ENCODE measurements at places on chromosomes 5 and 9.

DNA sequence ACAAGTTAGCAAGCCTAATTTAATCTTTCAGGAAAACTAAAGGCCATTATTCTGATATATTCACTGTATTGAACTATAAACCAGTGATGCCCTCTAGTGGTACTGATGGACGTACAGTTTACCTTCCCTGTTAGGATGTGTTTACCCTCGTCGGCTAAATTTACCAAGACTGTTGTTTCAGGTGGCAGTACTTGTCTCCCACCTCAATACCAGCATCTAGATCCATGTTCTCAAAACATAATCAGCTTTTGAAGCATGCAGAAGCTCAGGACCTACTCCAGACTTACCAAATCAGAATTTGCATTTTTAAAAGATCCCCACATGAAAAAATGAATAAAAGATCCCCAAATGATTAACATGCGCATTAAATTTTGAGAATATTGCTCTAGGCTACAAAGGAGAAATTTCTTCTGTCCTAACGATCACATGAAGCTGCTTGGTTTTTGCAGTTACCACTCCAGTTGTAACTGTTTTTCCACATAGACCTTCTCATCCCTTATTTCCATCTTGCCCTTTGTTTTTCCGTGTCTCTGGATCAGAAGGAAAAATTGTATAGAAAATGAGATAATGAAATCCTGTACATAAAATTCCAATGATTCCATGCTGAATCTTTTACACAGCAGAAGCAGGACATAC is 3.2 kb upstream of the BAAT start:
- DNase-seq = peak; percentile 16

GRCh38 chr5:145666591-145666990 is 168.6 kb downstream of the PRELID2 start:
- no peak for DNase-seq

GRCh38 chr9:19281801-19282200 is 51.3 kb downstream of the DENND4C start:
- no peak for DNase-seq

- DNase-seq = no peak
Measured at GRCh38 chr9:70672161-70672649, 257.7 kb upstream of the KLF9 start.

- no peak for DNase-seq
Measured at GRCh38 chr9:128818839-128819715, 777 bp downstream of the ENDOG start.

DNA sequence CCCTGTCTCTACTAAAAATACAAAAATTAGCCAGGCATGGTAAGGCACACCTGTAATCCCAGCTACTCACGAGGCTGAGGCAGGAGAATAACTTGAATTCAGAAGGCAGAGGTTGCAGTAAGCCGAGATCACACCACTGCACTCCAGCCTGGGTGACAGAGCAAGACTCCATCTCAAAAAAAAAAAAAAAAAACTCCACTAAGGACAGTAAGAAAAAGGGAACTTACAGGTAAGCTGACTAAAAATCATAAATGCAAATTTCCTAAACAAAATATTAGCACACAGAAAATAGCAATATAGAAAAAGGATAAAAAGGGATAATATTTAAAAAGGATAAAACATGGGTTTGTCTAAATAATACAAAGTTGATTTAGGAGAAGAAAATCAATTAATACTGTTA is 27.9 kb upstream of the HNRNPA0 start:
- no peak for DNase-seq

- no peak for DNase-seq
Measured at GRCh38 chr5:51657340-51658240, 274.3 kb downstream of the ISL1 start.

DNA sequence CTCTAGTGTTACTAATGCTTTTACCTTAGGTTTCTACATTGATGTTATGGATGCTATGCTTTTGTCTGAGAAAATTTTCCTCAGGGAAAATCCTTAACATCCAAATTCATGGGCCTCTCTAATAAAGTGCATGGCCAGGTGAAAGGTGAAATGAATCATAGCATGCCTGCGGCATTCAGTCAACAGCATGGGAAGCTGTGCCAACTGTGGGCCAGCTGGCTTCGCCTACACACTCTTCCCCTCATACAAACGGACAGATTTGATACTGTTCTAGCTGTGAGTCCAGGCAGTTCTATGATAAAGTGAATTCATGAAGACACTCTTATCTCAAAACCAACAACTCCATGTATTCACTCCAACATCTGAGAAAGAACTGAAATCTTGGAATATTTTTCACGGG is 374.1 kb downstream of the PLK2 start:
- no peak for DNase-seq

GRCh38 chr9:21856301-21857094 is 54.1 kb downstream of the MTAP start:
- no peak for DNase-seq

DNA sequence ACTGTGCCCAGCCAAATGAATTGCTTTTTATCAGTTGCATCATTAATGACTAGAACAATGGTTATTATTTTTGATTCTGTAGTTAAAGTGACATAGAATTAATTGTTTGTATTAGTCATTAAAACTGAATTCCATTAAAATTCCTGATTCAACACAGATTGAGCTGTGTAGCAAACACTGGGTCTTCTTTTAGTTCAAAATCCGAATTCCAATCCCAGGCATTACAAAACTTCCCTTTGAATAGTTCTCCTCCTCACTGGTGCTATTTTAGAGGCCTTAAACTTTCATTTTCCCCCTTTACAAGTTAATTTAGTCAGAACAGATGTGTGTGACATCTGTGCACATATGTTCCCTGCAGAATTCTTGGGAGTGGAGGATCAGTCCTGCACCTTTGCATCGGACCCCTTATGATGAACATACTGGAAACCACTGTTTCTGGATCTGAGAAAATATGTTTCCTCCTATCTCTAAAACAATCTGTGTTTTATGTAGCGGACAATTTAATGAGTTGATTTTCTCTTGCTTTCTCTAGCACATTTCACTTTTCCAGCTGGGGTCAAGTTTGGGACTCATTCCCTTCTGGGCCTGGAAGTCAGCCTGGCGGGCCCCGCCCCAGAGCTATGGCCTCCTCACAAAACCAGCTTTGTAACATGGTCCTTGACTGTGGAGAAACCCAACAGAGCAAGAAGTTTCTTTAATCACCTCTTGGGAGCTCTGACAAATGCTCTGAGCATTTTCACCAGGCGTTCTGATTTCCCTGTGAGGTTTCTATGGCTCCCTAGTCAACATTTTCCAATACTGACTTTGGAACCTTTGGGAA is 87.9 kb upstream of the MAMDC2 start:
- no peak for DNase-seq

DNA sequence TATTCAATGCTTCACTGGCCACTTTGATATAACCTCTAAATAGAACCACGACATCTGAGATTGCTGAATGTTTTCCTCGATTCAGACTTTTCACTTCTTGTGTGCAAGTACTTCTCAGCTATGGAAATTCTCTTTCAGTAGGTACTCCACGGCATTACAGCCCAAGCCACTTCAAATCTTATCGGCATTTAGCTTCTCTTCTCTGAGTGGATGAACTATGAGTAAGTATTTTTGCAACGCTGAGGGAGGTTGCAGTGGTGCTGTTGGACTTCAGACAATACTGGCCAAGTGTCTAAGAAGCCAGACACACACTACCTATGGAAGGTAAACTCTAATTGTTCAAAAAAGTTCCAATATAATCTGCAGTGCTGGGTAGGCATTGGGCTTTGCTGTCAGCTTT is 60.1 kb downstream of the FBN2 start:
- no peak for DNase-seq

- DNase-seq = no peak
Measured at GRCh38 chr5:68259700-68260099, 44.1 kb downstream of the PIK3R1 start.

GRCh38 chr5:171759777-171760176 is 25.8 kb upstream of the SMIM23 start:
- no peak for DNase-seq

GRCh38 chr5:67299231-67299735 is 102.7 kb upstream of the CD180 start:
- DNase-seq = peak; percentile 25

DNA sequence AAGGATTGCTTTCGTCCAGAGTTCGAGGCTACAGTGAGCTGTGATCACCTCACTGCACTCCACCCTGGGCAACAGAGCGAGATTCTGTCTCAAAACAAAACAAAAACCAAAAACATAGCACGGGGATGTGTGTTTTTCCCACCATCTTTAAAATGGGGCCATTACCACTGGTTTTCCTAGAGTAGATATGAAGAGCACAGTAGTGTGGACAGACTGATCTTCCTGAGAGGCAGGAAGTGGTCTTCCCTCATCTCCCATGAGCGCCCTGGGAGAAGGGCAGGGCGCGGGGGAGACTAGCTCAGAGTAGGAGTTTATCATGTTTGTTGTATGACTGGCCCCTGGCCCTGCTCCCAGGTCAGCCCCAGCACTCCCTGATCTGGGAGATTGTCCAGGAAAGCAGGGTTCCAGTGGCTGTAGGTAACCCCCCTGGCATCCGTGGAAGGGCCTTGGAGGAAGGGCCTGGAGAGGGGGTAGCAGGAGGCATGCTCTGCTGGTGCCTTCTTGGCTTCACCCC is 2.3 kb downstream of the SUSD3 start:
- no peak for DNase-seq

DNA sequence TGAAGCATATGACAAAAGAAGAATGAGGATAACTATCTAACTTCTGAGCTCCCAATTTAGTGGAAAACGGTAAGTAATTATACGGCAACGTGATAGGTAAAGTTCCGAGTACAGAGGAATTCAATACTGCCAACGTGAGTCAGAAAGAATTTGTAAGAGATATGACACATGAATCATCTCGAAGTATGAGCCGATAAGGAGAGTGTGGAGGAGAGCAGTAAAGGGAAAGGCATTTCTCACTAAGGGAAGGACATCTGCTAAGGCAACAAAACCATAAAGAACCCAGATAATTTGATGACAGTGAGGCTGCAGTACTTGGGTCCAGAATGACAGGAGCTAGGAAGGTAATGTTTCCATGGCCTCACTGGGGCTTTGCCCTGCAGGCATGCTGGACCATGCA is 11.0 kb downstream of the MPDZ start:
- no peak for DNase-seq

- DNase-seq = no peak
Measured at GRCh38 chr5:34868791-34869190, 29.8 kb downstream of the TTC23L start.

DNA sequence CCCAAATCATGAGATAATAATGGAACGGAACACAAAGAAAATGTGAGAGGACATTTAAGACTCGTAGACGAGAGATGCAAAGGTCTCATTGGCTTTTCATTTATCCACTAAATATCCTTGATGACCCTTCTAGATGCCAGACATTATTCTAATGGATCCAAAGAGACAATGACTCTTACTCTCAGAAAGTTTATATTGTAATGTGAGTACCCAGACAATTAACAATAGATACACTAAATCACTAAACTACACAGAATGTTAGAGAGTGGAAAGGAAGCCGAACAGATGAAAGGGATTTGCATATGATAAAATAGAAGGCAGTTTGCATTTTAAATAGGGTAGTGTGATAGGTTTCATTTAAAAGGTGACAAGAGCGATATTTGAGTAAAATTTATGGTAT is 973.3 kb downstream of the TAF11L14 start:
- no peak for DNase-seq

- no peak for DNase-seq
Measured at GRCh38 chr5:172156541-172156994, 31.5 kb downstream of the STK10 start.

GRCh38 chr9:35108946-35109575 is 6.1 kb upstream of the STOML2 start:
- no peak for DNase-seq

- no peak for DNase-seq
Measured at GRCh38 chr5:127072861-127073846, at the start of gene C5orf63. C5orf63 (minus strand) TSS chr5:127073502; CDS start chr5:127058995, 14,507 bp downstream.

GRCh38 chr9:72537671-72538070 is 16.3 kb downstream of the TMC1 start:
- no peak for DNase-seq

GRCh38 chr9:123941524-123942070 is 11.7 kb upstream of the DENND1A start:
- DNase-seq = no peak

- peak; percentile 82 for DNase-seq
Measured at GRCh38 chr9:124286292-124286931, 28.7 kb downstream of the NEK6 start.

GRCh38 chr9:135761150-135761844 is 59.3 kb downstream of the KCNT1 start:
- no peak for DNase-seq

DNA sequence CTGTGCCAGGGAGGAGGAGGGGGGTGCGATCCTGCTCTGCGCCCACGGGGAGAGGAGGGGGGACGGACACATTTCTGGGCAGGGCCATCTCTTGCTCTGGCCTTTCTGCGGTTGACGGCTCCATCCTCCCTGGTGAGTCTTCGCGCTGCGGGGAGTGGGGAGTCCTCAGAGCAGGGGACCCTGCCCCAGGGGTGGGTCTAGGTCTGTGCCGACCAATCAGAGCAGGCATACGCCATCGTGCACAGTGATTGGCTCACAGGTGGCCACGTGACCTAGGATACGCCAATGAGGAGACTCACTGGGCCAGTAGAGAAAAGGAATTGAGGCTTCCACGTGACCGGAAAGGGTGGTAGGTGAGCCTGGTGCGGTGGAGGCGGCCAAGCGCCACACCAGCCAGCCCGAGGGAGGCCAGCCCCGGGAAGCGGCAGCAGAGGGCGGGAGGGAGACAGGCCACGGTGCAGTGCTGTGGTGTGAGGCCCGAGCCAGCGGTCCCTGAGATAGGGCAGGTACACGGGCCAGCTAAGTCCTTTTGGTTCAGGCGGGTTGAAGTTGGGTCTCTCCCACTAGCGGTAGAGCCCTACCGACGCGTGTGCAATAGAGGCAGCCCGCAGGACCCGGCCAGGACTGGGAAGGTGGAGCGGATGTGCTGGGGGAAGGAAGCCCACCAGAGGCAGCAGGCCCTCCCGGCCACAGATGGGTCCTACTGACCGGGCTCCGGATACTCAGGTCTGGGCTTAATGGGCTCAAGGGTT is 65.2 kb upstream of the RNF130 start:
- no peak for DNase-seq

- no peak for DNase-seq
Measured at GRCh38 chr5:66494437-66494836, 101.8 kb upstream of the MAST4 start.

- DNase-seq = no peak
Measured at GRCh38 chr5:71891856-71892255, 172.8 kb downstream of the CARTPT start.

DNA sequence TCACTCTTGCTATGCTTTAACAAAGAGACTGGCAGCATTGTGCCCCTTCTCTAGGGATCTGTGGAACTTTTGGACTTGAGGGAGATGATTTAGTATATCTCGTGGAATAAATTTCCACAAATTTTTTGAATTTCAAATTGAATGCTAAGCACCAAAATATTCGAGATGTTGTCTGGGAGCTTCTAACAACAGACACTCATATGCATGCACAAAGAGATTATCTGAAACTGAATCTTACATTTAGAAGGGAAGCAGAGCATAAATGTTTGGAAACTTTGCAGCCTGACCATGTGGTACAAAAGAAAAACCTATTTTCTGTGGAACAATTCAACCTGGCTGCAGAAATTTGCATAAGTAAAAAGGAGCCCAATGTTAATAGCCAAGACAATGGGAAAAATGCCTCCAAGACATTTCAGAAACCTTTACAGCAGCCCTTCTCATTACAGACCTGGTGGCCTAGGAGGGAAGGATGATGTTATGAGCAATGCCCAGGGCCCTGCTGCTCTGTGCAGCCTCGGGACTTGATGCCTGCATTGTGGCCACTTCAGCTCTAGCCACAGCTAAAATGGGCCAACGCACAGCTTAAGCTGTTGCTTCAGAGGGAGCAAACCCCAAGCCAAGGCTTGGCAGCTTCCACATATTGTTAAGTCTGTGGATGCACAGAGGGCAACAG is 285.8 kb upstream of the FAM174A start:
- DNase-seq = no peak
